ENCODE measurements at places on chromosomes 5 and 9. TPM values are rescaled to one million over a fixed set of nuclear protein-coding genes. Genes with fewer than 3 reads are reported as not detected.

The PKN3 gene
- total RNA-seq, result 8.1 TPM

The LCN10 gene
- total RNA-seq, result 0.96 TPM

- no peak for DNase-seq
Measured at GRCh38 chr5:176868126-176868525, 31.0 kb downstream of the HK3 start.

DNA sequence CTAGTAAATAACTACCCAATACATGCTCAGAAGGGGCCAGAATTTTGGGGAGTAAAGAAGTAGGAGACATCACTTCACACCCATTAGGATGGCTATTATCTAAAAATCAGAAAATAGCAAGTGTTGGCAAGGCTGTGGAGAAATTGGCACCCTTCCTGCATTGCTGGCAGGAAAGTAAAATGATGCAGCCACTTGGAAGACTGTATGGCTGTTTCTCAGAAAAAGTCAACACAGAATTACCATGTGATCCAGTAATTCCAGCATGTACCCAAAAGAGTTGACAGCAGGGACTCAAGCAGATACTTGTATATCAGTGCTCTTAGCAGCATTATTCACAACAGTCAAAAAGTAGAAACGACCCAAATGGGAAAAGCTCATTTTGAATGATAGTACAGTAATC, 107.6 kb downstream of the APBA1 start:
- no peak for DNase-seq

DNA sequence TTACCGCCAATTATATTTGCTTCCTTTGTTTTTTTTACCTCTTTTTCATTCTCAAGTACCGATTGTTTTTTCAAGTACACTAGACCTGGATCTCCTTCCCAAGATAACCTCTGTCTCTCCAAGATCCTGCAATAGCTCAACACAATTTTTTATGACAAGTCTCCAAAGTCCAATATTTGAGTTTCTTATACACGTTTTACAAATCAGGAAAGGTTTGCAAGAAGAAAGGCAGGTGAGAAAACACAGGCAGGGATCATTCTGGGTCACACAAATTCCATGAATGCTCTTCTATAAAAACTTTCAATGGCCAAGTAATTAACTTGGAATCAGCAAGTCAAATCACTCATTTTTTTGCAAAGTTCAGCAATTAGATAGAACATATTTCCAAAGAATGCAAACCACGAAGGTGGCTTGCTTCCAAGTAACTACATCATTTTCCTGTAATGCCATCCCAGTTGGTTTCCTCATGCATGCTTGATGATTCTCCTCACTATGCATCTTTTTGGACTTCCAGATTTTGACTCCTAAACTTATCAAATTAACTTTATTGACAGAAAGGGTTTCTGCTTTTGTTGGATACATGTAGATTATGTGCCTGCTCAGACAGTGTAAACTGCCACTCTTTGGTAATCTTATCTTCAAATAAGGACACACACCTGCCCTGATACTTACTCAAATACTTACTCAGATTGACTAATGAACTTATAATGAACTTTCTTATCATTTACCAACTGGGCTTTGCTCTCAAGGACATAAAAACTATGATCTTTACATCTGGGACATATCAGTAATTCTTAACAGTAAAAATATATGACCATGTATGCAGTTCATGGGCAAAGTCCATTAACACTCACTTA, 24.7 kb upstream of the IFNE start:
- no peak for DNase-seq

All from transverse colon (tissue), 4 donors.